ENCODE measurements at places on chromosomes 12 and 14. TPM values are rescaled to one million over a fixed set of nuclear protein-coding genes. Genes with fewer than 3 reads are reported as not detected.

USP44 gene
- total RNA-seq: 1.0 TPM

NELL2 gene
- total RNA-seq: not detected

RD3L gene
- 25.1 TPM for total RNA-seq

DNAL1 gene
- total RNA-seq: 16.4 TPM

RHOJ gene
- total RNA-seq: 18.3 TPM

RNF212B gene
- not detected for total RNA-seq

DACT1 gene
- 2.8 TPM for total RNA-seq

CMAS gene
- total RNA-seq: 34.6 TPM

- DNase-seq: no peak
These were observed 4.8 kb downstream of the CD163 start for GRCh38 chr12:7498809-7499208.

DNA sequence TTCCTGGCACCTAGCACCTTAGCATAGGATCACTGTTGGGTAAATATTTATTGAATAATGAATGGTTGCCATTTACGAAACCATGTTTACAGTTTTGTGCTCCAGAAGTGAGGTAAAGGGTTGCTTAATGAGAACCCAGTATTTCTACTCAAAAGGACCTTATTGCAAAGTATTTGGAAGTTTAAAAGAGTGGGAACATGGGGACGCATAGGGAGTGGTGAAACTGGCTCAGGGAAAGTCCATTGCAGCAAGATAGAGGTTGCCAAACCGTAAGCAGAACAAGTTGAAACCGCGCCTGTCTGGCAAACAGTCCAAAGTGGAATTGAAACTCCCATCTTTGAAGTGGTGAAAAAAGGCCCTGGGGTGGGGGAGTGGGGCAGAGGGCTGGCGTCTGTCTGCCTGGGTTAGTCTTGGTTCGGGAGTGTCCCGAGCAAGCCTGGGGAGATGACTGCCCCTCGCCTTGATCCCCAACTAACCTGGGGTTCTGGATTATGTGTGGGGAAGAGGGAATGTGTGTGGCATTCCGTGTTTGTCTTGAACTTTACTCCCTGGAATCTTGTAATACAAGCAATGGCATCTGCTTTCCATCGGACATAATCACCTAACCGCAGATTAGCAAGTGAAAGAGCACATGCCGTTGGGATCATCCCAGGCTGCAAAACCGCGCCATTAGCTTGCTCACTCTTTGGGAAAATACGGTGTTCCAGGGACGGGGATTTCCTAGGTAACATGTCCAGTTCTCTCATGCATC lies 7.2 kb downstream of the ALDH2 start:
- peak; percentile 74 for DNase-seq

DNA sequence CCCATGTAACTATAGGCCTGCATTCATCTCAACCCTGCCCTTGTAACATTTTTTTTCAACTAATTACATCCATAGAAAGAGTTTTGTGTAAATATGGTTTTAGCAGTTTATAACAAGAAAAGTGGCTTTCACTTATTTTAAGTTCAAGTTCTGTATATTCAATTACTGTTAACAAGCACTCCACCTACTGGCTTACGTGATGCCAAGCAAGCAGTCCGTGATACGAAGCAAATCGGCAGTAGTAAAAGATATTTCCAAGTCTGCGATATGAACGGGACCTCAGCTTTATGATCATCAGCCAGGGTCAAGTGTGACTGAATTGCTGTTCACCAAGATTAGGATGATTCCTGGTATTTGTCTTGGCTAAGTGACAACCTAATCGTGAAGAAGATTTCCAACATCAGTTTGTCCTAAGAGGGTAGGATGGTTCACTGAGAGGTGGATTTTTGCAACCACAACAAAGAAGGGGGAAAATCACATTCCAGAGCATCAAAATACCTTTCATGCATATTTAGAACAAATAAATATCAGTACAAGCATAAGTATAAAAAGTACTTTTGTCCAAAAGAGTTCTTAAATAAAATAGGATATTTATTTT lies 456.2 kb downstream of the FOXG1 start:
- no peak for DNase-seq

- no peak for DNase-seq
These were observed 38.7 kb downstream of the STX2 start for GRCh38 chr12:130800312-130800711.

DNA sequence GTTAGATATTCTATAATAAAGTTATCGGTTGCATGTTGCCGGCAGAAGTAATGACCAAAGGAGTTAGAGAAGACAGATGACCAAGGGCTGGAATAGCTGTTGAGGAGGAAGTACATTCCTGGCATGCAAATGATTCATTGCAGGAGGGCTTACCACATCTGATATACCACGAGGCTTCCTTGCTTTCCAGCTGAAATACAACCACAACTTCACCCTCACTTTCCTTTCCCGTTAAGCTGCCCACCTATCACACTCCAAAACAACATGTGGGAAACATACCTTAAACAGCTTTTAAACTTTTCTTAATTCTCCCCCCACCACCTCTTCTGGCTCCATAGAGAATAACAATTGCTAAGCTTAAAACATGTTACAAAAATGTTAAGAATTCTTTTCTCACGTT lies 594.1 kb downstream of the NRXN3 start:
- DNase-seq: no peak

GRCh38 chr14:83120187-83120586 lies 1586.5 kb upstream of the SEL1L start:
- DNase-seq: no peak

DNA sequence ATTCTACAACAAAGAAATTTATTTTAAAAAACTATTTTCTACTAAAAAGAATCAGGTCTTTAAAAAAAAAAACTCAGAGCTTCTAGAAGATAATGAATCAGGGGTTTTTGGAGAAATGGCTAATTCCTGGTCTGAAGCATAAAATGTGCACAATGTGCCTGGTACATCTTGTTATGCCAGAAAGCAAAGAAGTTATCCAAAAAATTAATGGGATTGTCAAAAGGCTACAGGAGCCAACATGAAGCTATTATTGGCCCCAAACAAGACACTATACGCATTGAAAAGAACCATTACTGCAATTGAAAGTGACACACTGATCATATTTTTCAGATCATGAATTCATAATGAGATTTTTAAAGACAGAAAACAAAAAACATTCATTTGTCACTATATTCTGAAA lies 19.3 kb upstream of the TUBA1A start:
- DNase-seq: no peak

DNA sequence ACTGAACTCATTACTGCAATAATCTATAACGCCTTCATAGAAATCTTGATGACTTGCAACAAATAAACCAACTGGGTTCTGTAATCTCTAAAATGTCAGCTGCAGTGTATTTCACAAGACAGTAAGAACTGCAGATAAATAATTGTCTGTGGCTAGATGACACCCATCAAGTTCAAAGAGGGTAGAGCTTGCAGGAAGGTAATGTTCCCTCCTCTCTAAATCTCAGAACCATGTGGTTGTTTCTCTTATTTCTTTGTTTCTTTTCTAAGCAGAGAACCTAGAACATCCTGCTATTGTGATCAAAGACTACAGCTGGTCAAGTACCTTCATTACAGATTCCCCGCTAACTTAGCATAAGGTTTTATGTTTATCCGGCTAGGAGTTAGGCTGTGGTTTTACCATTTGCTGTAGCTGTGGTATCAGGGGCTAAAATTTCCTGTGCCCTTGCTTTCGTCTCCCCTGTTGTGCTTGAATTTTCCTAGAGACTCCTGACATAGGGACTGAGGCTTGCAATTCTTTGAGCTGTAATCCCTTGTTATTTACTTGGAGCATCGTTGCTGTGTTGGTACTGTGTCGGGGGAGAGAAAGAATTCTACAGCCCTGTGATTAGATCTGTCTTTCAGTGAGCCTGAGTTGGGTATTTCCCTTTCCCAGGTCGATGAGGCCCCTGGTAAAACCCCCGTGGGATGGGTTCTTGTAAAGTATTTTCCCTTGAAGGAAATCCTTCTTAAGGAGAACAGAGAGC lies 253.1 kb upstream of the BTG1 start:
- no peak for DNase-seq

DNA sequence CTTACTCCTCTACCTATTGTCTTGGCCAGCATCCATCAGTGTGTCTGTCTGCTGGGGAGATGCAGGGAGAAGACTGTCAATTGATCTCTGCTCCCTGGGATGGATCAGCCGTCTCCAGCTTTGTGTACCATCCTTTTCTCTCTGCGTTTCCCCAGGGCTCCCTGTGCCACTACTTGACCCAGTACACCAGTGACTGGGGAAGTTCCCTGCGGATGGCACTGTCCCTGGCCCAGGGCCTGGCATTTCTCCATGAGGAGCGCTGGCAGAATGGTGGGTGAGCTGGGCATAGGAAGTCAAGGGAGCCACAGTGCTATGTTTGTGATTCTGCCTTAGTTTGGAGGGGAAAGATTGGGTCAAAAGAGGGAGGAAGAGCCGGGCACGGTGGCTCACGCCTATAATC lies 5.1 kb downstream of the AMHR2 start:
- DNase-seq: no peak
